Stimulated activated naive CD8-positive, alpha-beta T cell treated with anti-CD3 and anti-CD28 coated beads, Interleukin-15, amount 100 ng/mL, for 72 hours (primary cell): ENCODE measurements at places on chromosomes 7 and 10.

- DNase-seq, result peak; percentile 6
Measured at GRCh38 chr10:52308251-52309031, 5.6 kb upstream of the DKK1 start.

GRCh38 chr10:13496164-13496563 lies 32.6 kb downstream of the BEND7 start:
- DNase-seq, result no peak

DNA sequence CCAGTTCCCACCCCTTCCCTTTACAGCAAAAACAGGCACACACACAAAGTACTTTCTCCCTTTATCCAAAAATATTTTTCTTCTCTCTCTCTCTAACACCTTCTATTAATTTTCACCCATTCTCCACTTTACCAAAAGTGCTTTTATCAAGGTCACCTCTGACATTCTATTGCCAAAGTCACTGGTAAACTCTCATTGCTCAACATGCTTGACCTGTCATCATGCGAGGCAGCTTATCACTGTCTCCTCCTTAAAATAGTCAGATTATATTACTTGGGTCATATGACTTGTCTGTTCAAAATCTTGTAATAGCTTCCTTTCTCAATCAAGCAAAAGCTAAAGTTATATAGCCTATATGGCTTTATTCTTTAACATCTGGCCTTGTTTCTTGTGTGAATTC lies 28.6 kb downstream of the MACC1 start:
- no peak for DNase-seq

DNA sequence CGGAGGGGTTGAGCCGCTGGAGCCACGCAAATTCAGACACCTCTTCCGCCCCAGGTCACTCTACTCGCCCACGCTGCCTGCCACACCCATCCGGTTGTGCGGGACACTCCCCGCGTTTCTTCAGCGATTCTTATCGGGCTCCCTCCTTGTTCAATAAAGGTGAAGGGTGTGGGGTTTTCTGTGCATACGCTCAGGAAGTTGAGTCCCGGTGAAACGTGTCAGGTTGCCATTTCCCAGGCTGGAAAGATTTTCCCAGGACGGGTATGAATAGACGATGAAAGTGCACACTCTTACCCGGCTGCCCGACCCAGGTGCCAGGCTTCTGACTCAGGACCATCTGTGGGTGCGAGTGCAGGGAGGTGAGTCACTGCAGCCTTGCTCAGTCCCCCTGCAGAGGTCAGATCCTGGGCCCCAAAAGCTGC lies 22.0 kb downstream of the KLF6 start:
- no peak for DNase-seq

GRCh38 chr10:70906031-70906783 lies 17.8 kb upstream of the PCBD1 start:
- no peak for DNase-seq

DNA sequence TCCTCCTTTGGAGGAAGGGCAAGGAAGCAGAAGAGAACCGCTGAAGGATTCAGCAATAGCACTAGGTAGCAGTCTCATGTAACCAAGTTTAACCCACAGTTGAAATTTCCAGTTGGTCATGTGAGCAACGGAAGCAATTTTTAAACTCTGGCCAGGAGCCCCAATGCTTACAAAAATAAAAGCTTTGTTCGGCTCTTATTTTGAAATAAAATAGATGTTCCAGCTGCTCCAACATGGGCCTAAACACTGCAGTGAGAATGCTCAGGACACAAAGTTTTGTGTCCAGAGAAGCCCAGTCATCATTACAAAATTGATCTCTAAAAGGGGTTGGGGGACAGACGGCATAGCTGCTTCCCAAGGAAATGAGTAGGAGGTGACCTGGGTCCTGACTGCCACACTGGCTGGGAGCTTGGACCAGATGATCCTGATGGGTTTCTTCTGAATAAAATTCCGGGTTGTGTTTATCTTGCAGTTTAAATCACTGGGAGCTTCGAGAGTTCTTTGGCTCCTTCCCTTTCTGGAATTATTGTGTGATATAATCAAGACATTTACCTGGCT lies 452 bp upstream of the TMEM140 start:
- peak; percentile 39 for DNase-seq

DNA sequence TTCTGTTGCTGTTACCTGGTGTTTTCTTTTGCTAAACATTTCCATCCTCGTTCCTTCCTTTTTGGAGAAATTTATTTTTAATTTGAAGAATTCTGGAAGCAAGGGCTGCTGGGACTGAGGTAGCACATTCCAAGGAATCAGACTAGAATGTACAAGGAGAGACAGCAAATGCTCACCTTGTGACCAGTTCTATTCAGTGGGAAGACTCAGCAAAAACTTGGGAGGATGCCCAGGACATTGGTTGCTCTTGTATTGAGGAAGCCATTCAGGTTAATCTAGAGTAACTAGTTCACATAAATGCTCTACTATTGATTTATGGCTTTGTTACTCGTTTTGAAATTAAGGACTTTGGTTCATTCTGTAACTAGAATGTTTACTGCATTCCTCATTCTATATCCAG lies 11.3 kb downstream of the PLCE1 start:
- no peak for DNase-seq

- DNase-seq, result no peak
Measured at GRCh38 chr7:92528958-92529264, 316 bp downstream of the RBM48 start.

DNA sequence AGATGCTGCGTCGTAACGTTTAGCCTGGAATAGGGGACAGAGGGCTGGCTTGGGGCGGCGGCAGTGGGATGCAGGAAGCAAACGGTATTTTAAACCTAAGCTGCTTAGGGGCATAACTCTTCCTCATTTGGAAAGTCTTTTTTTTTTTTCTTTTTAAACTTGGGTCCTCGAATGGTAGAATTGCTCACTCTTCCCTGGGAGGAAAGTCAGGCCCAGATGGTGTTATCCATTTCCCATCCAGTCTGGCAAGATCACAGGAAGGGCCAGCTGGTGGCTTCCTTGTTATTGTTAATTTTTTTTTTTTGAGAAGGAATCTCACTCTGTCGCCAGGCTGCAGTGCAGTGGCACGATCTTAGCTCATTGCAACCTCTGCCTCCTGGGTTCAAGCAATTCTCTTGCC lies 56.6 kb downstream of the TMEM209 start:
- DNase-seq, result no peak

GRCh38 chr10:100945754-100946153 lies 23.6 kb upstream of the SEMA4G start:
- no peak for DNase-seq

DNA sequence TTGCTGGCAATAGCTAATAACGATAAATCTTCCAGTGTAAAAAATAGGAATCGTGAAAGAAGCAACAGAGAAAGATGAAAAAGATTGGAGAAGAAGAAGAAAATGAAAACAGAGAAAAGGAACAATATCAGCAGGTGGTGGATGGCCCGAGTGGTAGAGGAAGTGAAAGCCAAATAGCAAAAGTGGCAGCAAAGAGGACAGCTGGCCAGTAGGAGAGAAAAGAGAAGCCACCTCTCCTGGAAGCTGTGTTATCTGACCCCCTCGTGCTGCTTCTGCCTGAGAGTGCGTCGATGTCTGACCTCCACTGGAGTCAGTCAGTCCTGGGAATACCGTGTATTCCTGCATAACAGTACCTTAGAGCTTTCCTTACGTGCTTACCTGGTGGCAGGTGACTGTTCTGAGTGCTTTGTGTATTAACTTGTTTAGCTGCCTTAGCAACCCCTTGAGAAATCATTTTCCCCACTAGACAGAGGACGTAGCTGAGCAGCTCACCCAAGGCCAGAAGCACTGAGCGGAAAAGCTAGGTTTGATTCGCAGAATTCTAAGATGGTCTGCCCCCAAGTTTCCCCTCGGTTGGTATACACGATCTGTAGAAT lies 88.3 kb downstream of the CHN2 start:
- DNase-seq, result no peak

GRCh38 chr10:49271346-49271745 lies 27.6 kb upstream of the C10orf71 start:
- no peak for DNase-seq

DNA sequence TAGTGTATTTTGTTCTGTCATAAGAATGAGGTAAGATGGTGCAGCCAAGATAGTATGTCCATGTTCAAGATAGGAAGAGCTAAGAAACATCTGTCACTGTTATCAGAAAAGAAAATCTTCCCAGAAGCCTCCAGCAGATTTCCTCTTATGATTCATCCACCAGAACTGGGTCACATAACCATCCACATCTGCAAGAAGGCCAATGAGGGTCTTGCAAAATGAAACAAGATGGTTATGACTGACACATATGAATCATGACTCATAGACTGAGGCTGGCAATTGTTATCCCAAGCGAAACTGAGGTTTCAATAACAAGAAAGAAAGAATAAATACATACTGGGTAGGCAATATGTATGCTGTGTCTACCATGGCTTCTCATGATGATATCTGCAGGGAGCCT lies 30.3 kb downstream of the CCNJ start:
- DNase-seq, result peak; percentile 31

GRCh38 chr7:25789701-25790640 lies 362.0 kb upstream of the NFE2L3 start:
- no peak for DNase-seq
